Caki2 (cell line): ENCODE measurements at places on chromosomes 12 and 14. TPM values are rescaled to one million over a fixed set of nuclear protein-coding genes. Genes with fewer than 3 reads are reported as not detected.

NELL2 gene
- total RNA-seq = 6.7 and 15.8 TPM in 2 replicates

AICDA gene
- total RNA-seq = 0.84 and 27.6 TPM in 2 replicates

SOAT2 gene
- total RNA-seq = not detected in 2 replicates

TCL1B gene
- not detected in 2 replicates for total RNA-seq

TMTC1 gene
- total RNA-seq = 3.2 TPM in 2 replicates

BEST3 gene
- 0.12 and 0.54 TPM in 2 replicates for total RNA-seq

FSCB gene
- total RNA-seq = not detected in 2 replicates

C3AR1 gene
- not detected in 2 replicates for total RNA-seq

FIGNL2 gene
- 0.84 and 1.7 TPM in 2 replicates for total RNA-seq

TMBIM6 gene
- 590 and 628 TPM in 2 replicates for total RNA-seq

TMEM52B gene
- total RNA-seq = 2.8 TPM in 1 of 2 replicates, not detected in the other

ERP27 gene
- total RNA-seq = not detected in 2 replicates

CMAS gene
- total RNA-seq = 26.0 and 28.1 TPM in 2 replicates

AHNAK2 gene
- total RNA-seq = 37.7 and 40.7 TPM in 2 replicates

GDF3 gene
- not detected in 2 replicates for total RNA-seq

BTBD6 gene
- total RNA-seq = 11.5 and 19.6 TPM in 2 replicates

PRR4 gene
- not detected in 2 replicates for total RNA-seq

TDRD9 gene
- total RNA-seq = not detected in 2 replicates

JDP2 gene
- 34.2 and 36.6 TPM in 2 replicates for total RNA-seq
